ENCODE measurements at places on chromosomes 5 and 9.

GRCh38 chr9:7216004-7216841, 458.4 kb downstream of the KDM4C start:
- DNase-seq = peak; percentile 79

GRCh38 chr5:169950333-169950732, 30.0 kb downstream of the INSYN2B start:
- no peak for DNase-seq

DNA sequence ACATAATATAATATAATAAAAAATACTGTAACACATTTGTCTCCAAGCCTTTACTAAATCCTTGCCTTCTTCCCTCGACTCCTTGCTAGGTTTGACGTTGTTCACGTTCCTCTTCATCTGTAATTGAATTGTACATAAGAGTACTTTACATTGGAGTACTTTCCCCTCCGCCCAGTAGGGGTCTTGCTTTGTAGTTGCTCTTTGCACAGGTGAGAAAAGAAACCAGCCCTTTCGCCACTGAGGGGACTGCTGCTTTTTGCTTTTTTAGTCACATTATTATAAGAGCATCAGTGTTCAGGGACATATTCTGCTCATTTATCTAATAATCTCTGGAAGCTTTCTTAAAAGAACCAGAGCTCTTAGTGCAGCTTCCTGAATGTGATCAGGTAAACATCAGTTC, 115.0 kb downstream of the CETN3 start:
- DNase-seq = peak; percentile 4

- no peak for DNase-seq
Measured at GRCh38 chr5:60526336-60526875, 173.6 kb downstream of the DEPDC1B start.

DNA sequence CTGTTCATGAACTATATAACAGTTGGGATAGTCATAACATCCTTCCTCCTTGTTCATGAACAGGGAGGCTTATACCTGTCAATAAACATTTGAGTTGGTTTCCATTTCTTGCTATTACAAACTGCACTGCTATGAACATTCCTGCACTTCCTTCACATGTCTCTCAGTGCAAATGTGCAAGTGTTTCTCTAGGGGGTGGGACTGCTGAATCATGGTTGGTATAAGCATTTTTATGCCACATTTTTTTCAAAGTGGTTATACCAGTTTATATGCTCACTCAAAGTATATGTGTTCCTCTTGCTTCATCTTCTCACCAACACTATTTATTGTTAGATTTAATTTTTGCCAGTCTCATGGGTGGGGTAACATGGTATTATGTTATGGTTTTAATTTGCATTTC, 25.8 kb upstream of the TPD52L3 start:
- DNase-seq = peak; percentile 35

DNA sequence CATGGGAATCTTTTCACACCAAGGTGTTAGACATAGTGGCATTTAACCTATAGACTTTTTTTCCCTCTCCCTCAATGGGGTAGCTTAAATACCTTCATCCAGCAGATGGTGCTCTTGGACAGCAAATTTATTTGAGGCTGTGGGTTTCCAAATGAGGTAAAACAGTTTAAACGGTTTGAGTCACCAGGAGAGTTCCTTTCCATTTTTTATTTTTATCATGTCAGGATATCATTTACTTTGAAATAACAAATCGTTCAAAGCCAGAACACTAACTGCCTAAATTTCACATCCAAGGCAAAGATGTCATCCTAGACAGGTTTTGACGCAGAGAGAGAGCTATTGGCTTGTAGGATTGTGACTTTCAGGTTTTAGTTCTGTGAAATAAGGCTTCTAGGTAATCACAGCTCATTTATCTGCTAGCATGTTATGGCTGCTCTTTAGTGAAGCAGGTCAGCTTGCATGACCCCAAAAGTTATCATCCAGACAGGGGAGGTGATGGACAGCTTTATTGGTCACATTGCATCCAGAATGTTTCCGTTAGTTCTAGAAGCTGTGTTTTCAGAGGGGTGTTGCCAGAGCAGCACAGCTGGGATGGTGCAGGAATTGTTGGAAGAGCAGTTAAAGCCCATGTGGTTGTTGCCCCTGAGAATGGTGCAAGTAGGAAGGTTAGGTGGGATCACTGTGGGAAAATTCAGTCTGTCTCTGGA, 69.8 kb downstream of the KDM4C start:
- DNase-seq = peak; percentile 64

DNA sequence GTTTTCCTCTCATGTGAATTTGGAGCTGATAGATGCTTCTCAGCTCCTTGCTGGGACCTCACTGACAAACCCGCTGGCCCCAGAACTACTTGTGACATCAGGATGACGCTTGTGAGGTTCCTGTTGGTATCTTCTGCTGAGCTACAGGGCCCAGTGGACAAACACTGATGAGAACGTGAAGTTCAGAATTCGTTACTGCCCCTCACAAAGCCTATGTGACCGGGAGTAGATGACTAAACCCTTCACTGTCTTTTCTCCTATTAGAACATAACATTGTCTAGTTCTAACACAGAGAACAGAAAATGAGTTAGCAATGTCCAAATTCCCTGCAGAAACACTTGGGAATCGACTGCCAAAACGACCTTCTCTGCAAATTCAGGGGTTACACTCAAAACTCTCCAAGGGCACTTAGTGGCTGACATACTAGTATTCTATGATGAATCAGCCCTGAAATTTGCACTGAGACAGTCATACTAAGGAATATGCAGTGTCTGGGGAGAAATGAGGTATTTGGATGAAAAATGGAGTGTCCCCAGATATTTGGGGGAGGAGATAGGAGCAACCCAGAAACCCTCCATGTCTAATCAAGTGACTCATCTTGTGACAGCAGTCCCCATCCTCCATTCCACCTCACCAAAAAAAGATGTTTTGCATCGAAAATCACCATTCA, 143.2 kb upstream of the TRIM32 start:
- peak; percentile 78 for DNase-seq

- DNase-seq = no peak
Measured at GRCh38 chr9:113426701-113427100, 16.2 kb downstream of the C9orf43 start.

DNA sequence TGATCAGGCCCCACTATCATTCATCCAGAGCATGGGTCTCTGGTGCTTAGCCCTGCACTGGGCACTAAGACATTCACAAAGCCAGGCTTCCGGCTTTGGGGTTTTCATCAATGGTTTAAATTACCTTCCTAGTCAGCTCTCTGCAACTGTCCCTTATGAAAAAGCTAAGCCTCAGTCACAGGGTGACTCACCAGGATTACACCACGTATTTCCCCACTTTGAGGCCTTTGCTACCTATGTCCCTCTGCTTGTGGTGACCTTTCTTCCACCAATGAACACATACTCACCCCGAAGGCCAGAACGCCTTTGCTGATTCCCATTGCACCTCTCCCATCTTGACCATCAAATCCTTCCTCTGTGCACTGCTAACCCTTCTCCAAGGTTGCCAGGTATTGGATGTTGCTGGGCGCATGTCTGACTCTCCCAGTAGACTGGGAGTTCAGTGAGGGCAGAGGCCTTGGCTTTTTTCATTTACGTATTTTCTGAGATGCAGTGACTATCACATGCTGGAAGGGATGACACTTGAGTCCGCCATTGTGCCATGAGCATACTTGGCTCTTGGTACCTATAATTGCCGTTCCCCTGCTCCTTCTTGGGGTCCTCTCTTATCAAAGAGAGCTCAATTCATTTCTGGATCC, 58.7 kb upstream of the TNFSF8 start:
- DNase-seq = no peak

DNA sequence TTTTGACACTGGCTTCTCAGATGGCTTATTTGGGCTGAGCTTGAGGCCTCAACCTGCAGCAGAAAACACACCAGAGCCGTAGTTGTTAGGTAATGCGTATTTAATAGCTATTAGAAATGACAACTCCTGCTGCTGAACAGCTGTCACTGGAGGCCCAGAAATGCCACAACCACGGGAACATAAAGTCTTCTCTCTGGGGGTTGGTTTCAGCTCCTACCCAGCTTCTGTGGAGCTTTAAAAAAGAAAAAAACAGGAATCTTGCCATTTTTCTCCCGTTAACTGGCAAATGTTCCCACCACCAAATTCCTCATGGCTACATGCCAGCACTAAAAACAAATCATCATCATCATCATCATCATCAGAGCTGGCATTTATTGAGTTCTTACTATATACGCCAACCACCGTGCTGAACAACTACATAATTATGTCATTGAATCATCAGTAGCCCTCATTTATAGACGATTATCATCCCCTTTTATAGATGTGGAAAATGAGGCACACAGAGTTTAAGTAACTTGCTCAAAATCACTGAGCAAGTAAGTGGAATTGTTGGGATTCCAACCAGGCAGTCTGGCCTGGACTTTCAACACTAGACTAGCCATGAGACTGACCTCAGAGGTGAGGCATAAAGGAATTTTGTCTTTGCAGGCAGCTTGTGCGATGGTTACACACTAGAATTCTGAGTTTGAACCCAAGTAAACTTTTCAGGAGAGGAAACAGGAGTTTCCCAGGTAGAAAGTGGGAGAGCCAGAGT, 185.3 kb upstream of the WWC1 start:
- DNase-seq = no peak

- no peak for DNase-seq
Measured at GRCh38 chr9:115391168-115391825, 273.3 kb upstream of the TNC start.

DNA sequence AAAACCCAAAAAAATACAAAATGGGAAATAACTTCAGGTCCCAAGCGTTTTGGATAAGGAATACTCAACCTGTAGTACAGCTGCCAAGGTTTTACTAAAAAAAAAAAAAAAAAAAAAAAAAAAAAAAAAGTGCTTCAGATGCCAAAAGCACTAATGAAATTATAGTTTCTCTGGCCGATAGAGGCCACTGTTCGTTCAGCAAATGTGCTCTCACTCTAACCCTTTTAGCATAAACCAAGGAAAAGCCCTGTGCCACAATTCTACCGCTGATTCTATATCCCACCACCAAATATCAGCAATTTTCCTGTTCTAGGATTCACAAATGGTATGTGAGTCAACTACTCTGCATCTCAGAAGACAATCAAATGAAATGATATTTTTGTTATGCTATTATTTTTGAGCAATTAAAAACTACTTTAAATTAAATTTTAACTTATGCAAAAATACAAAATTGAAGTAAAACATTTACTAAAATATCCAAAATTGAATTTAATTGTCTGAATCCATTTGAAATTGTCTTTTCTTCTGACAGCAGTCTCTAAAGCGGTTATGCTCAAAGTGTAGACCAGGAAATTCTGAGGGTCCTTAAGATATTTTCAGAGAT, 79.8 kb downstream of the RICTOR start:
- peak; percentile 85 for DNase-seq

DNA sequence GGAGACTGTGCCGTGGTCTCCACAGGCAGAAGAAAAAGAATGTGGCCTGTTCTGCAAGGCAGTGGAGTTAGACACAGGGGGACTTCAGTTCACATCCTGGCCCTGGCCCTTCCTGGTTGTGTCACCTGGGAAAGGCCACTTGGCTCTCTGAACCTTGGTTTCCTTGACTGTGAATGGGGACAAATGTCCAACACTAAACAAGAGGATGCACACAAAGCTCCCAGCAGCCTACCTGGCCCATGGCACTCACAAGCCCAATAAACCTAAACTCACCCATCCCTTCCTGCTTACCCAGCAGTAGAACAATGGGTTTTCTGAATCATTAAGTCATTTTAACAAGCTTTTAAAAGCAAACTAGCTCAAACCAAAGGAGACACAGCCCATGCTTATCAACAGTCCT, 103.9 kb downstream of the FRMD3 start:
- DNase-seq = no peak

DNA sequence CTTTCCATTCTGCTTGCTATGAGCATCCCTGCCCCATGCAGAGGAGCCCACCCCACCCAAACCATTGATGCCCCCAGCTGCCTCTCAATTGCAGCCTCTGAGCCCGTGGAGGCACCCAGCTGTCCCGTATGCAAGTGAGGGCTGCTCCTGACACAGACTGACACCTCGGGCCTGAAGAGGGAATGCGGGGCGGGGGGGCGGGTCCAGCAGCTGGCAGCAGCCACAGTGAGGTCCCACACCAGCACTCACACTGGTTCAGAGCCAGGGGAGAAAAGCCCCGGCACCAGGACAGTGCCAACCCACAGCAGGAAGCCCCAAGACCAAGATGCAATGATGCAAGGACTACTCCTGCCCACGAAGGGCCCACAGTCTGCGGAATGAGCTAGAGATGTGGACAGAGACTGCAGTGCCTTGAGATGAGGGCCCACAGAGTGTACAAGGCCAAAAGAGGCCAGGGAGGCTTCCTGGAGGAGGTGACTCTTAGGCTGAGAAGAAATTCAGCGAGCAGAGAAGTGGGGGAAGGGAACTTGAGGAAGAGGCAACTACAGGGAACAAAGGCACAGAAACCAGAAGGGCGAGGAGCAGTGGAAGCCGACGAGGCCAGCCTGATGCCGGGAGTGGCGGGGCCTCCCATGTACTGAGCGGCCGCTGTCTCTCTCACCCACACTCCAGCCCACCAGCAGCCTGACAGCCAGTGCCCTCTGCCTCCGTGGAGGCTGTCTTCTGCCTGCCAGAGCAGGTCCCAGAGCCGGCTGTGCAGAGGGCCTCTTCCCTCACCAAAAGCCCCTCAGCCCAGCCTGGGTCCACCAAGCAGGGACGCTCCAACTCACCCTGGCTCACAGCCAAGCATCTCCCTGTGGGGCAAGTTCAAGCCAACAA, 9.2 kb downstream of the EEIG1 start:
- no peak for DNase-seq

DNA sequence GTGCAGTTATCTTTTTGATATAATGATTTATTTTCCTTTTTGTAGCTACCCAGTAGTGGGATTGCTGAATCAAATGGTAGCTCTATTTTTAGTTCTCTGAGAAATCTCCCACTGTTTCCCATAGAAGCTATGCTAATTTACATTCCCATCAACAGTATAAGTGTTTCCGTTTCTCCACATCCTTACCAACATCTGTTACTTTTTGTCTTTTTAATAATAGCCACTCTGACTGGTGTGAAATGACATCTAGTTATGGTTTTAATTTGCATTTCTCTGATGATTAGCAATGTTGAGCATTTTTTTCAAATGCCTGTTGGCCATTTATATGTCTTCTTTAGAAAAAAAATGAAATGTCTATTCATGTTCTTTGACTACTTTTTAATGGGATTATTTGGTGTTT, 94.7 kb downstream of the SERINC5 start:
- no peak for DNase-seq

DNA sequence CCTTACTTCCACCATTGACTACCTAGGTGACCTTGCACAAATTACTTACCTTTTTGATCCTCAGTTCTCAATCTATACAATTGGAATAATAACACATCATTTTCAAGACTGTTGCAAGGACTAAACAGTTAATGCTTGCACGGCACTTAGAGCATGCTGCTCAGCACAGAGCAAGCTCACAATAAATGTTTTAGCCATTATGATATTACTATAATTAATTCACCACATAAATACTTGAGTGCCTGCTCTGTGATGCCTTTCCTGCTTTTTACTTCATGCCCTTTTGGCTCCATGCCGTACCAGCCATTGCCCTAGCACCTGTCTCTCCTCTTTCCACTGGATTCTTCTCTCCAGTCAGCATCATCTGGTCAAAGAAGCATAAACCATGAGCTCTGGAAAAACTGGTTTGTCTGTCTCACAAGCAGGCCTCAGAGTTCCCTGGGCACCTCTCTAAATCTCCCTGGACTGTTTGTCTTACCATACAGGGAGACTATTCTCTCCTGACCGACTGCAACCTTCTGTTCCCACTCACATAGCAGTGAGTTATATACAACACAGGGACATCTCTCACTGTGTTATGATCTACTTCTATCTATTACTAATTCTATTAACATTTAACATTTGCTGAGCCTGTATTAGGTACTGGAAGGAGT, 260.4 kb upstream of the ADRA1B start:
- DNase-seq = no peak

- peak; percentile 91 for DNase-seq
Measured at GRCh38 chr5:35117967-35118366, 70.2 kb upstream of the AGXT2 start.
